Mucosa of gallbladder (tissue), 1 donor: ENCODE measurements at places on chromosomes 3 and 15.

DNA sequence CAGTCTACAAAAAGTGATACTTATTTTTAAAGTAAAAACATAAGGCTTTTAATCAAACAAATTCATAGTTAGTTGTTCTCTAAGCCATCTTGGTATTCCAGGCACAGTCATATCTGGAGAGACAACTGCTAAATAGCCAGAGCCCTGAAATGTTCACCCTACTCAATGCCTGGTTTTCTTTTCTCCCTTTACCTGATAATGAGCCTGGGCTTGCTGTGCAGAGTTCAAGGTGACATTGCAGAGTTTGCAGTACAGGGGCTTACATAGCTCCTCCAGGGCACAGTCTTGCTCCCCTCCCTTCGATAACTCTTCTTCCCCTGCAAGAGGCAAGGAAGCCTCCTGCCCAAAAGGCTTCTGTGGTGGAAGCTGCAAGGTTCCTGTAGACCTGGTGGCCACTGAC is 4.3 kb downstream of the ZMAT3 start:
- no peak for DNase-seq

DNA sequence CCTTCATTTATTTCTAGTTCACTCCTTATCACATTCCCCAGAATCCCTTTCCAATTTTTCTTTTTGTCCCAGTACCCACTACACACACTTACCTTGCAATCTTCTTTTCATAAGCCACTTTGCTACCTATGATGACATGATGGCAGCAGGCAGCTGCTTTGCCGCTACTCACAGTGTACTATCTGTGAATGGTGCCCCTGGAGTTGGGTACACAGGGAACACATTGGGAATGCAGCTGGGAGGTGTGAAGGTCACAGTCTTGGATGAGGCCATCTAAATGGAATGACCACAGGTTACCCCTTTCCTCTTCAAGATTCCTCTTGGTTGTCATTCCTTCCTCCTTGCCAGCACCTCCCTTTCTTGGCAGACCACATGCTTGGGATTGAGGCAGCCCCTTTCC is 20.8 kb upstream of the TNIK start:
- DNase-seq = no peak

GRCh38 chr3:4534906-4535305 is 41.8 kb downstream of the ITPR1 start:
- no peak for DNase-seq

DNA sequence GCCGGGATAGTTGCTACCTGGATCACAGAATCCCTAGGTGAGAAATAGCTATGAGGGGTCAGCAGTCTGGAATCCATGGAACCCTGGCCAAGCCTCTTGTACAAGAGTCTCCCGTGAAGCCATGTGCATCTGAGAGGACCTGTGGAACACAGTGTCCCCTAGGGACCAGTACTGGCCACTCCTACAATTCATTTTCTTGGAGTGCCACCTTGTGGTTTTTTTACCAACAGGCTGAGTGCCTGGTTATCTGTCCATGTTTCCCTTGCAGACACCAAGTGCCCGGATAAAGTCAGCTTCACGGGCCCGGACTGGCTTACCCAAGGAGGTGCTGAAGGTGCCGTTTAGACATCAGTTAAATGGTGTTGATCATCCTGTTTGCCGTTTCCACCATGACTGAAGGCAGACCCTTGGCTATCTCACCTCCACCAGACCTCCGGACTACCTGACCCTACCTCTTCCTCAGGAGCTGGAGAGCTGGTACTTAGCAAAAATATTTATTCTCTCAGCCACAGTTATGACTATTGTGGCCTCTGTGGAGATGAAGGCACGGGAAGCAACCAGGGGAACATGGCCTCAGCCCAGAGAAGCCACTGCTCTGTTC is 93.9 kb downstream of the RBPMS2 start:
- DNase-seq = peak; percentile 47

GRCh38 chr3:144556392-144556791 is 584.8 kb downstream of the DIPK2A start:
- DNase-seq = no peak
